ENCODE measurements at places on chromosomes 11 and 22.
A peak's percentile ranks its signal among the peaks of the same experiment; 100 is the strongest.

DNA sequence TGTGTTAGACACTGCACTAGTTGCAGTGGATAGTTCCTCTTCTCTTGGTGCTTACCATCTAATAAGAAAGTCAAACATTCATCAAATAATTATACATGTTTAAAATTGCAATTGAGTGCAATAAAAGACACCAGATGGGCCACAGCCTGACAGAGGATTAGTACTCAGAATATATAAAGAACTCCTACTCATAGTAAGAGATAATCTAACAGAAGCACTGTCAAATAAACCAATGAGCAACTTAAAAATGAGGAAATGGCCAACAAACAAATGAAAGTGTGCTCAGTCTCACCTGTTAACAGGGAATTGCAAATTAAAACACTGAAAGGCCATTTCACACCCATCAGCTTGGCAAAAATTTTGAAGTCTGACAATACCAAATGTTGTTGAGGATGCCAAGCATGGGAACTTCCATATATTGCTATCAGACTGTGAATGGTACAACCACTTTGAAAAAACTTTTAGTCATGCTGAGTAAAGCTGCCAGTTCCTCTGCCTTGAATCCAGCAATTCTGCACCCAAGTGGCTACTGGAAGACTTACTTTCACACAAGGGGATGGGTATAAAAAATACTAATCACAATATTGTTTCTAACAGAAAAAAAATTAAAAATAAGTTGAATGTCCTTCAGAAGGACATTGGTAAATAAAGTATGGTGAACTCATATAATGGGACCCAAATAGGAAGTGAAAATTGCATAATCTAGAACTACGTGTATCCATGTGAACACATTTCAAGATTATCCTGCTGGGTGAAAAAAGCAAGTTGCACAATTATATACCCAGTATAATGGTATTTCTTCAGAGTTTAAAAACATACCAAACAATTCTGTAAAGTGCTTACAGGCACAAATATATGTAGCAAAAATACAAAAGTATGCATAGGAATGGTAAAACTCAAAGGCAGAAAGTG, 41.4 kb upstream of the CREB3L1 start:
- DNase-seq: no peak

- peak; percentile 82 for DNase-seq
These were observed 95.7 kb downstream of the STIM1 start for GRCh38 chr11:3950996-3951660.

DNA sequence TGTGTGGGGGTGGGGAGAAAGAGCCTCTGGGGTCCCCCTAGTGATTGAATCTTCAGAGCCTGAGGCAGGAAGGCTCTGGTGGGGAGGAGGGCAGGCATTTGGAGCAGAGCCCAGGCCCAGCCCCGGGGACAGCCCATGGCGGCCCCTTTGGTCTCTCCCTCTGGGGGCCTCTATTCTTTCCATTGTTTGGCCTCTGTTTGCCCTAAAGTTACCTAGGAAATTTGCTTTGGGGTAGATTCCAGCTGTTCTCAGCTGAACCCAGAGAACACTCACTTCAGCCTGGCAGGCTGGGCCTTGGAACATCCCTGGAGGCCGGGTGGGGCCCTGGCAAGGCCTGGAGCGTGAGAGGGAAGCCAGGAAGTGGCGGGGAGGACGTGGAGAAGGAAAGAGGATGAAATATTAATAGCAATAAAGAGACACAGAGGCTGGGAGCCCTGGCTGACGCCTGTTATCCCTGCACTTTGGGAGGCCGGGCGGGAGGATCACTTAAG, 22.9 kb upstream of the A4GALT start:
- no peak for DNase-seq

DNA sequence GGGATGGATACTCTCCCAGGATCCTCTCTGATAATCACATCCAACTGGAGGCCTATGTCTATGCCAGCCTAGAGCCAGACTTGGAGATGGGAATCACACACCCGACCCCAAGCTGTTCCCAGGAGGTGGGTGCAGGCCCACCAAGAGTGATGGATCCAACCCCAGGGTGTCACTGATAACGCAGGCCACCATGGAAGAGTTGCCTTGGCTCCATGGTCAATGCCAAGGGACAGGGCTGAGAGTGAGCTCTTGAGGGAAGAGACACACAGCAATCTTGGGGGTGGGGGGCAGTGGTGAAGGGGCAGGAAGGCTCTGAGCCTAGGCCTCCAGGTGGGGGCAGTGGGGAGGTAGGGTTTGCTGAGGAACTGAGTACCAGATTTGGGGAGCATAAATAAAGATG, 16.9 kb downstream of the TUB start:
- DNase-seq: no peak

GRCh38 chr22:19291580-19292457, at the start of gene CLTCL1:
Gene CLTCL1, minus strand, starts transcription at chr22:19291719. Its CDS starts 78 bp downstream, at chr22:19291641.
- DNase-seq: peak; percentile 66

GRCh38 chr11:111189466-111189865, 56.1 kb upstream of the POU2AF2 start:
- no peak for DNase-seq

DNA sequence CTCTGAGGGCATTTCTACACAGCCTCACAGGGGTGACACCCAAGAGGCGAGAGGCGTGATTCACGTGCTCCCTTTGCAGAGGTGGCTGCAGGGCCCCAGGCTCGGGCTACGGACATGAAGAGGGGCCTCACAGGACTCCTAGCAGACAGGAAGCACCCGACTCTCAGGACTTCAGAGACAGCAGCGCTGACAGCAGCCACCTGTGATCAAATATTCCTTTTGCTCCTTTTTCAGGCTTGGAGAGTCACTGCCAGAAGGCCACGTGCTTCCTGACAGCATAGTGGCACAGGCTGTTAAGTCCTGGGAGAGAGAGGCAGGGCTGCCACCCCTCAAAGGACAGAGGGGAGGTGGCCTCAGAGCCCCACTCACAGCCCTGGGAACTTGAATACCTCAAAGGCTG, 348.9 kb downstream of the CADM1 start:
- DNase-seq: no peak

DNA sequence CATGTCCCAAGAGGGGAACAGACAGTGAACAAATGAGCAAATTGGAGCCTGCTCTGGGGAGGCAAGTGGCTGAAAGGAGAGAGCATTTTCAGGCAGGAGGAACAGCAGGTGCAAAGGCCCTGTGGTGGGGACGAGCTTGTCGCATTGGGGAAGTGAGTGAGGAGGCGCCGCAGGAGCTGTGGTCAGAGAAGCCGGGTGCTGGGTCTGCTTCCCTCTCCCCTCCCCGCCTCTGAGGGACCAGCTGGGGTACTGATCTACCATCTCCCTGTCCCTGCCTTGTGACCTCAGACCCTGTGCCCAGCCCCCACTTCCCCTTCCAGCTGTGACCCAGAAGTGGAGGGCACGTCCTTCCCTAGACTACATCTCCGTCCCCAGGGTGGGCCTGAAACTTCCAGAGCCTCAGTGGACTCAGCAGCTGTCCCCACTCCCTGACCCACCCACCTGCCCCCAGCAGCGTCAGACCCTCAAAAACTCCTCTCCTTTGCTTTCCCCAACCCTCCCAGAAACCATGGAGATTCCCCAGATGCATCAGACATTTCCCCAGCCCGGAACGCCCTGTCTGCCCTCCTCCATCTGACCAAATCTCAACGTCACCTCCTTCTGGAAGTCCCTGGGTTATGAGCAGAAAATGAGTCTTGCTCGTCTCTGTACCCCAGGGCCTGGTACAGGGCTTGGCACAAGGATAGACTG, 19.7 kb upstream of the PDGFB start:
- no peak for DNase-seq

DNA sequence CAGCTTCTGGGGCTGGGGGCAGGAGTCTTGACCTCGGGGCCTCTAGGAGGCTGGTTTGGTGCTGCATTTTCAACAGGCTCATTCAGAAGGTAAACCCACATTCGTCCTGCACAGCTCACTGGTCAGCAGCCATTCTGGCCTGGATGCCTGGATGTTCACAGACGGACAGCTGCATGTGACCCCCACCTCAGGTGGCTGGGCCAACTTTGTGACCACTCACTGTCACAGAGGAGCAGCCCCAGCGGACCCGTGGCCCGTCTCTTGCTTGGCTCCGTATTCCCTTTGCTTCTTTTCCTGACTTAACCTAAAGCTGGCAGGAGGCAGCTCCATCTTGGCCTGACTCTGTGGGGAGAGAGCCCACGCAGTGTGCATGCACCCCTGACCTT, 8.2 kb downstream of the DGCR8 start:
- DNase-seq: no peak

DNA sequence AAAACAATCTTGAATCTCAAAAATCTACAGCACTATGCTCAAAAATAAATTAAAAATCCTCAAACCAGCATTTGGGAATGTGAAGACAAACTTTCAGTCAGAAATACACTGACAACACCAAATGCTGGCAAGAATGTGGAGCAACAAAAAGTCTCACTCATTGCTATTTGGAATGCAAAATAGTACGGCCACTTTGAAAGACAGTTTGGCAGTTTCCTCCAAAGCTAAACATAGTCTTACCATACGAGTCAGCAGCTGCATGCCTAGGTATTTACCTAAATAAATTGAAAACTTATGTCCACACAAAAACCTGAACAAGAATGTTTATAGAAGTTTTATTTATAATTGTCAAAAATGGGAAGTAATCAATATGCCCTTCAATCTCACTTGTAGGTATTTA, 904.2 kb upstream of the LRRC4C start:
- no peak for DNase-seq

GRCh38 chr11:63491636-63492372, 837 bp upstream of the PLAAT5 start:
- peak; percentile 83 for DNase-seq

DNA sequence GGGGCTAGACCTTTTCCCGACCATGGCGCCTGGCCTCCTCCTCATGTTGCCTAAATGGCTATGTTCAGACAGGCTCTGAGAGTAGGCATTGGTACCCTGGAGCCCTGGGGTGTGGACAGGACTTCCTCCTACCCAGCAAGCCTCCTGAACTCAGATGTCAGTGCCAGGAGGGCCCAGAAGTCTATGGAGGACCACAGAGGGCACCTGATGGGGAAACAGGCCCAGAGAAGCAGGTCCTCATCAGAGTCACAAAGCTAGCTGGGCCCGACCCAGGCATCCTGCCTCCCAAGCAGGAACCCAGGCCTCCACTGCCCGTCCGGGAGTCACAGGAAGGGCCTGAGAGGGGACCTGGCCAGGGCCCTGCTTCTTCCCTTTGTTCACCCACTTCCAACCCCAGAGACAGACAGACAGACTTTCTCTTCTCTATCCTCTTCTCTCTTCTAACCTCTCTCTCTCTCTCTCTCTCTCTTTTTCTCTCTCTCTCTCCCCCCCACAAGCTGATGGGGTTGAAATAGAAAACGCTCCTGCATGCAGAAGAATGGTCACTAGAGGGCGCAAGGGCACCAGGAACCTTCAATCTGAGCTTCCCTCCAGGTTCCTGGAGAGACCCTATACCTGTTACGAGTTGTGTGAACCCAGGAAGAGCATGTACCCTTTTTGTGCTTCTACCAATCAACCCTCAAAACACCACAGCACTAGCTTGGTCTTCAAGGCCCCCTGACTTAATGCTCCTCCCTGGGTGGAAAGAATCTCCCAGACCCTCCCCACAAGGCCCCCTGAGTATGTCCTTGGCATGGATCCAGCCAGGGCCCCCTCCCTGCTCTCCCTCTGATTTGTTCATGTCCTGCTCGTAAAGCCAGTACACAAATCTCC, 27.1 kb downstream of the ARAP1 start:
- DNase-seq: peak; percentile 86

DNA sequence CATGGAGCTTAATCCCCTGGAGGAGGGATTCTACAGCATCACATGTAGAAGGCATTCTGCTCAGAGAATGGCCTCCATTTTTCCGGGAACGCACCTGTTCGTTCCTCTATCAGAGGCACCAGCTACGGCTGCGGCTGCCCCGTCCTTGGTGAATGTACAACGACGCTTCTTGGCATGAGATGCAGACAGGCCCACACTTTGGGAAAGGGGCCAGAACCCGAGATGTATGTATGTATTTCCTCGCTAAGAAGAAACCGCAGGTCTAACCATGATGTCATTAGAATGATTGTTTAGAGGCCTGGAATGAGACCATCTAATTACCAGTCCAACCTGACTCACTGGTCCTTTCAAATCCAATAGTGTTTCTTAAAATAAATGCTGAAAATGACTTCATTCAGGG, 1293.4 kb downstream of the TBC1D22A start:
- DNase-seq: no peak

DNA sequence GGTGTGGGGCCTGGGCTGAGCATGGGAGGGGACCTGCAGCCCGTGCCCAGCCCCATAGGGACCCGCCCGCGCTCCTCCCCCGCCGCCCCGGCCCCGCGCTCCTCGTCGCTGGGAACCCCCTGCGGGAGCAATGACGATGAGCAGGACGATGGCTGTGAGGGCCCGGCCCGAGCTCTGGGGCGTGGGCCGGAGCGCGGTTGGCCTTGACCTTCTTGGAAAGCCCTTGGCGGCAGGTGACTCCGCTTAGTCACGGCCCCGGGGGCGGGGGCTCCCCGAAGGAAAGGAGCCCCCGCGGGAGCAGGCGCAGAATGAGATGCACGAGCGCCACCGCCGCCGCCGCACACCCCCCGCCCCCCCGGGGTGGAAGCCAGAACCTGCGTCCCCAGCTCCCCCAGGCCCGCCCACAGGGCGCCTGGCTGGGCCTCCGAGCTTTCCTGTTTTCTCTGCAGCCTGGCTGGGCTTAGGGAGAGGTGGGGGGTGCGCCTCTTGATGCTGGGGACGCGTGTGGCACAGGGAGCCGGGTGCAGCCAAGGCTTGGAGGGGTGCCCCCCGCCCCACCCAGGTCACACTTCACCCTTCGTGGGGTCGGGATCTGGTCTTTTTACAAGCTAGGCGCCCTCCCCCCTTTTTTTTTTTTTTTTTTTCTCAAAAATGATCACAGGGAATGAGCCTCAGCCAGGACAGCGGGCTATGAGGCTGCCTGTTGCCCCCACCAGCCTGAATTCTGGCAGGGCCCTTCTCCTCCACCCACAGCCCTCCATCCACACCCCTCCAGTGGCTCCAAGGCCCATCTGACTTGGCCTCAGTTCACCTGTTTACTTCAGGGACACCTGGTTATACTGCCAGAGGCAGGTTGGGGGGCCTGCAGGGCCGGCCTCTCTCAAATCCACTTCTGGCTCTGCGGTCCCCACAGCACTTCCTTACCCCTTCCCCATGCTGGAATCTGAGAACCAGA, 17.9 kb downstream of the CRELD2 start:
- DNase-seq: peak; percentile 59

GRCh38 chr11:77154381-77155081, 26.5 kb downstream of the MYO7A start:
- no peak for DNase-seq

GRCh38 chr11:112266410-112266778, 5.7 kb upstream of the PLET1 start:
- no peak for DNase-seq

- no peak for DNase-seq
These were observed 353.4 kb downstream of the SOX6 start for GRCh38 chr11:16002942-16003341.

DNA sequence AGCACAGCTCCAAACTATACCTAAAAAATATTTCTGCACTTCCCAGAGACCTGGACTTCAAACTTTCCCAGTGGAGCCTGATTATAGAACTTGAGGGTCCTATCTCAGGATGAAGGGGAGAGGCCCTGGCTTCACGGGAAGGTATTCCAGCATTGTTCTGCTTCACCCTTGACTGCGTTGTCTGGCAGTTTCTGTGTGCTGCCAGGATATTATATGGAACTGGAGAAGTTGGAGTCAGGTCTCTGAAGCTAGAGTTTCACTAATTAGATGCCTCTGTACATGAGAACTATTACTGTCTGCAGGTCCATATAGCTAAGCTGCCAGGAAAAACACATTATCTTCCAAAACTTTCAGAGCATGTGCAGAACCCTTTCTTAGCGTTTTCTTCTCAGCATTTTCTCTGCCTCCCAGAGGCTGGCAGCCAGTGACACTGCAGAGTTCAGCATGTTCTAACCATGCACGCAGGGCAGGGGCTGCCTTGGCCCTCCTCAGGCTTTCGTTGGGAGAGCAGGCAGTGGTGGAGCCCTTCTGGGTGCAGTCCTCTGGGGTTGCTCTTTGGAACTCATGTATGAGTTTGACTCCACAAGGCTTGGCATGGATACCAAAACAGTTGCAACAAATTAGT, 99.3 kb downstream of the CWC15 start:
- no peak for DNase-seq

Measured in hematopoietic multipotent progenitor cell treated with erythropoietin and hydrocortisone succinate and interleukin-3 and kit ligand, for 8 days (in vitro differentiated cells).